CD4-positive, alpha-beta T cell treated with Interleukin-4 for 1 hour (primary cell): ENCODE measurements at places on chromosomes 3 and 15.
A peak's percentile ranks its signal among the peaks of the same experiment; 100 is the strongest.

DNA sequence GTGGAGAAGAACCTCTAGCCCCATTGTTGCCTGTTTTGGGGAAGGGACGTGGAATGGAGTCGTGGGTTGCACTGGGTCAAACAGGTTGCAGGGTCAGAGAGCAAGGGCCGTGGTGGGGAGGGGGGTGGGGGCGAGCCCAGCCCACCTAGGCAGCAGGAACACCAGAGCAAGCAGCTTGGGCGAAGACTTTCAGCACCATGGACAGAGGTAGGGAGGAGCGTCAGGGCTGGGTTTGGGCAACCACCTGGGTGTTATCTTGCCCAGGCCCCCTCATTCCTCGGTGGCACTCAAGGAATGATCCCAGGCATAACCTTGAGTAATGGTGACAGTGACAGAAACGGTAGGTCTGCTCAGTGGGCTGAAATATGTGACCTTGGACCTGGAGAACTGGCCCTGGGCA is 45.9 kb upstream of the TMEM115 start:
- peak; percentile 9 for DNase-seq

DNA sequence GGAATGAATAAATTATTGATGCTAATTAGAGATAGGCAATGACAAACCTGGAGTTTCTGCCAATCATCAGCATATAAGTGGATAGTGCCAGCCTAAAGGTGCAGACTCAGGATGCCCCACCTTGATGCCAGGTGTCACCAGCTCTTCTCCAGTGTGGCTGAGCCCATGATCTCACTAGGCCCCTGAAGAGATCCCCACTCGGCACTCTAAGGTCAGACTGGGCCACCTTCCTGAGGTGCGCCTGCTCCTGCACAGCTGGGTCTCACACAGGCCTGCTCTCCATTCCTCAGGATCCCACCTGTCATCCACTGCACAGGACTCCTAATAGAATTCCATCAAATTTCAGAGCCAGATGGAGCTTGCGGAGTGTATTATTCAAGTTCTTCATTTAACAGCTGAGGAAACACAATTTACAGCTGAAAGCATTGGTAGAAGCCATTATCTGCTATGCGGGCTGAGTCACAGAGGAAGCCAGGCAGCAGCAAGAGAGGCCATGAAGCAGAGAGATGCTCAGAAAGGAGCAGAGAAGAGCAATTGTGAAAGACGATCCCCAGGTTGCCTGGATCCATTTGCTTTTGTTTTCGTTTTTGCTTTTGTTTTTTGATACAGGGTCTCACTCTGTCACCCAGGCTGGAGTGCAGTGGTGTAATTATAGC is 25.1 kb upstream of the FSTL1 start:
- no peak for DNase-seq

- DNase-seq: no peak
Measured at GRCh38 chr3:66644549-66644948, 143.7 kb upstream of the LRIG1 start.

DNA sequence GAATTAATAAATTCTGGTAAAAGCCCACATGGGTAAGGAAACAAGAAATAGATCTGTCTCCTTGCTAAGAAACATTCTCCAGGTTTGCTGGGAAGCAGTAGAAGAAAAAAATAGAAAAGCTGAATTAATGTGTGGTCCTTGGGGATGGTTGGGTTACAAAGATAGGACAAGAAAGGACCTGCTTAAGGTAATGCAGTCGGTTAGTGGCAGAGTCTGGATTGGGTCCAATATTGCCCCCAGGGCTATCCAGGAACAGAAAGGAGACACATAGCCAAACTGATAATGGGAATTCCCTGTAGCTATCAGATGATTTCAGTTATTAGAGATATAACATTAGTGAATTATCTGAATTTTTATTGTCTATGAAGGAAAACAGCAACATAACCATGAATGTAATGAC is 584.3 kb downstream of the ROBO1 start:
- no peak for DNase-seq

DNA sequence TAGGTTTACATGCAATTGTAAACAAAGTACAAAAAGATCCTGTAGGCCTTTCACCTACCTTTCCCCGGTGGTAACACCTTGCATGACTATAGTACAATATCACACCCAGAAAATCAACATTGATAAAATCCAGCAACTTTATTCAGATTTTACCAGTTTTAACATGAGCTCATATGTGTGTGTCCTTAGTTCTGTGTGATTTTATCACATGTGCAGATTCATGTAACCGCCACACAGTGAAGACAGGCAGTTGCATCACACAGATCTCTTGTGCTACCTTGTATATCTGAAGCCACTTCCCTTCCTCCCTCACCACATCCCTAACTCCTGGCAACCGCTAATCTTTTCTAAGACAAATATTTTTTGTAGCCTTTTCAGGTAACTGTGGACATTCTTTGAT is 183.5 kb upstream of the C2CD4B start:
- no peak for DNase-seq

DNA sequence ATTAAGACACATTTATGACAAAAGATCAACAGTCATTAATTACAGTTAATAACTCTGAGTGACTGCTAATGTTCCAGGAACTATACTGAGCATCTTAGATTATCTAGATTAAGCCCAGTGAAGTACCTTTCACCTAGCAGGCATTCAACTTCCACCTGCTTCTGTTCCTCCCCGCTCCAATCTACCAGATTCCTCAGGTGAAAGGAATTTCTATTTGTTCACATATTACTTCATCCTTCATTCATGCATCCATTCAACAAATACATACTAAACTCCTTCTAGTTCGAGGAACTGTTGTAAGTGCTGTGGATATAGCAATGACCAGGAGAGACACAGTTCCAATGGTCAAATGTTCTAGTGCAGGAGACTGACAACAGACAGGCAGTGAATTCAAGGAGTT is 139.3 kb downstream of the FILIP1L start:
- no peak for DNase-seq

DNA sequence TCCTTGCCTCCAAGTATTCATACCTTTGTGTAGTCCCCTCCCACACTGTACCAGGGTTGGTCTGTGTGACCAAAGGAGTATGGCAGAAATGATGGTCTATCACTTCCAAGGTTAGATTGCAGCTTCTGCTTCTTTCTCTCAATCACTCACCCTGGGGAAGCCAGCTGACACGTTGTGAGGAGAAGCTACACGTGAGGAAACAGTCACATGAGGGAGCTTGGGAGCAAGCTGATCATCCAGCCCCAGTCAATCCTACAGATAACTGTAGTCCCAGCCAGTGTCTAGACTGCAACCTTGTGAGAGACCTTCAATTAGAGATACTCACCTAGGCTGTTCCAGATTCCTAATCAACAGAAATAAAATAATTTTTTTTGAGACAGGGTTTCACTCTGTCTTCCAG is 6.2 kb upstream of the ZNF774 start:
- no peak for DNase-seq
